ENCODE measurements at places on chromosomes 12 and 14. TPM values are rescaled to one million over a fixed set of nuclear protein-coding genes. Genes with fewer than 3 reads are reported as not detected.

CLEC4D gene
- not detected for total RNA-seq

FAIM2 gene
- not detected for total RNA-seq

SDR9C7 gene
- total RNA-seq = not detected

TGFB3 gene
- 0.74 TPM for total RNA-seq

RPS26 gene
- 2,120 TPM for total RNA-seq

ZBTB42 gene
- total RNA-seq = 3.2 TPM

SMCO2 gene
- total RNA-seq = not detected

GLIPR1L1 gene
- total RNA-seq = not detected

LRCOL1 gene
- not detected for total RNA-seq
